ENCODE measurements at places on chromosomes 7 and 10.

DNA sequence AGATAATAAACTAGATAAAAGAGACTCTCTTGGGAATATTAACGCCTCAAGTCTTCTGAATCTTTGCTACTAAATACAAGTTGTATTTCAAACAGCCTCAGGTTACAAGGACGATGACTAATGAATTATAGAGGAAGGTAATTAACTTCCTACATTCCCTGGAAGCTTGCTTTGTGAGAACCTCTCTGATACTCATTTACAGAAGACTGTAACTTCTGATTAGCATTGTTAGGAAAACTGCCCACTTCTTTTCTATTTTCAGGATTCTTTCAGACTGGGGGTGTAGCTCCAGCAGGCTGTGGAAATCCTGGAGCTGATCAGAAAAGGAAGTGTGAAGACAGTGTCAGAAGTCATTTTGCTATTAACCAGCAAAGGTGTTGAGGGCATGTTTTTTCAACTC, 316.7 kb upstream of the NPSR1 start:
- no peak for DNase-seq

DNA sequence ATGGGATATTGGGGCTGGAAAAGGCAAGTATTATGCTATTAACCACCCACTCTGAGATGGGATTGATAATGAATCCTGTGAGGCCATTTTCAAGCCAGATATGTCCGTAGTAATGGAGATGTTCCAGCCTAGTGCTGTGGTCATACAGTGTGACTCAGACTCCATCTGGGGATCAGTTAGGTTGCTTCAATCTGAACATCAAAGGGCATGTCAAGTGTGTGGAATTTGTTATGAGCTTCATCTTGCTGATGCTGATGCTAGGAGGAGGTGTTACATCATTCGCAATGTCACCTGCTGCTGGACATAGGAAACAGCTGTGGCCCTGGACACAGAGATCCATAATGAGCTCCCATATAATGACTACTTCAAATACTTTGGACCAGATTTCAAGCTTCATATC, 144.7 kb downstream of the PLCE1 start:
- DNase-seq, result peak; percentile 48

GRCh38 chr10:61606959-61607907, 55.5 kb upstream of the CABCOCO1 start:
- DNase-seq, result peak; percentile 38

GRCh38 chr10:25933653-25934608, at the start of gene MYO3A:
TSS of gene MYO3A (plus strand) at chr10:25934229. CDS start at chr10:25952111, 17,882 bp downstream.
- no peak for DNase-seq

- DNase-seq, result no peak
Measured at GRCh38 chr10:131318291-131318690, 6.8 kb upstream of the TCERG1L start.

DNA sequence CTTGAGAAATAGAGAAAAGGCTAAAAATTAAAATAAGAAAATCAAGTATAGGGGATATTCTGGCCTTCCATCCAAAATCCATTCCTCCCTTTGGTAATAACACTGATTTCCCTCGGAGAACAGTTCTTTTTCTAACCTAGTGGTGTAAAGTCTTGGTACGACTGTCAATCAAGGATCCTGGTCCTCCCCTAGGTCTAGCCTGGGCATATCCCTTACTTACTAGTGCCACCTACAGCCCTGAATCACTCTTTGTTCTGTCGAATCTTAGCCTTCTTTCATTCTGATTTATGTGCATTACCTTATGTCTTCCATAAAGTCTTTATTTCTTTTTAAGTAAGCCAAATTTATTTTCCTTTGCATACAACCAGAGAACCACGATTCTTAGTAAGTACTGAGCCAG, 298.7 kb upstream of the LRRTM3 start:
- peak; percentile 60 for DNase-seq

GRCh38 chr7:108372618-108373017, 83.6 kb downstream of the NRCAM start:
- peak; percentile 60 for DNase-seq

DNA sequence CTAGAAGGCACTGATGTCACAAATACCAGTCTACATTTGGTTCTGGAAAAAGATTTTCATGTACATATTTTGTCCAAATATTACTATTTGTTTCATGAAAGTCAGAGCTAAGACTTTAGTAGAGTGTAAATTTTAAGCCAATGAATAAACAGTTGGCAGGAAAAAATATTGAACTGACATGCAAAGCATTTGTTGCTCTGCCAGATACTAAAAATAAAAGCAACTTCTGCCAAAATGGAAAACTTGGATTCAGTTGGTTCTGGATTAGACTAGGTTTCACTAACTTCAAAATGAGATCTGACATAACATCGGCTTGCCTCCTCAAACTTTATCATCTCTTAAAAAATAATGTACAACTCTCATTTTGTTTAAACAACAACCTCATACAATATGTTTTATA, 34.9 kb downstream of the FAM204A start:
- DNase-seq, result no peak

GRCh38 chr7:55526329-55526728, 46.0 kb downstream of the VOPP1 start:
- DNase-seq, result no peak

DNA sequence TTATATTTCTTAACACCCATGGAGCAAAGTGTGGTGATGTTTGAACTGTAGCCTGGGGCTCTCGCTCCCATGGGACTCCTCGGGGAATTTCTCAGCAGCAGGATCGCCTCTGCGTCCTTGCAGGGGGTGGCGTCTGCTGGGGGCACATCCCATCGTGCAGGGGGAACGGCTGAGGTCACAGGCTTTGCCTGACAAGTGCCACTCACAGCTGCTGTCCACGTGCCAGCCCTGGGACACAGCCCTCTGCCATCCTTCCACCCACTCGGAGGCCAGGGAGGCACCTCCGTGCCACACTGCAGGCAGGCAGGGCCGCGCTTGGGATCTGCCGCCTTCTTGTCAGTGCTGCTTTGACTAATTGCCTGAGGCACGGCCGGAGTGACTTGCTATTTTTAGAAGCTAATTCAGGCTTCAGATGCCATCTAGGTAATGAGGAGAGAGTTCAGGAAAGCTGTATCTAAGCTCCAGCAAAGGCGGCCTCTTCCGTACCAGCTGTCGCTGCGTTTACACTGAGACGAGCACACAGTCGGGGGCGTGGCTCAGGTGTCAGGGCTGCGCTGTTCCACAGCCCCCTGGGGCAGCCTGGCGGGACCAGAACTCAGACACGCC, 45.7 kb downstream of the PITRM1 start:
- DNase-seq, result peak; percentile 49

- DNase-seq, result no peak
Measured at GRCh38 chr7:111224354-111225231, 133.7 kb downstream of the LRRN3 start.

- no peak for DNase-seq
Measured at GRCh38 chr7:140668641-140669040, 4.1 kb upstream of the ADCK2 start.

- DNase-seq, result no peak
Measured at GRCh38 chr10:1160561-1161314, 104.6 kb downstream of the WDR37 start.

DNA sequence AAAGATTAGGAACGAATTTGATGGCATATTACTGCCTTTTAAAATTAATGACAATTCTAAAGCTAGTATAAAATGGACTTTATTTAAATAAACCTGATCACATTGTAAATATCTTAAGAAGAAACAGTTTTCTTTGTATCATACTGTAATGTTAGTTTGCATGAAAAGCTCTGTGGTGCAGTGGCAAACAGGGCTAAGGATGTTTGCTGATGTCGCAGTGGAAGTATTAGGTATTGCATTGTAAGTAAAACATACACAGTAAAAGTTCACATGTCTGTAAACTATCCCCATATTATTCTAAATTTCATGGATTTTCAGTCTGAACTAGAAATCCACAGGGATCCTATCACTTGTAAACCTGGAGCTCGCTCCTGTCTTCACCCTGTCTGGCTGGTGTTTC, 252.6 kb upstream of the ZNF32 start:
- DNase-seq, result no peak

- DNase-seq, result peak; percentile 98
Measured at GRCh38 chr10:30736685-30737232, 107.2 kb upstream of the LYZL2 start.

GRCh38 chr7:158595068-158595467, 7.4 kb upstream of the PTPRN2 start:
- DNase-seq, result no peak

DNA sequence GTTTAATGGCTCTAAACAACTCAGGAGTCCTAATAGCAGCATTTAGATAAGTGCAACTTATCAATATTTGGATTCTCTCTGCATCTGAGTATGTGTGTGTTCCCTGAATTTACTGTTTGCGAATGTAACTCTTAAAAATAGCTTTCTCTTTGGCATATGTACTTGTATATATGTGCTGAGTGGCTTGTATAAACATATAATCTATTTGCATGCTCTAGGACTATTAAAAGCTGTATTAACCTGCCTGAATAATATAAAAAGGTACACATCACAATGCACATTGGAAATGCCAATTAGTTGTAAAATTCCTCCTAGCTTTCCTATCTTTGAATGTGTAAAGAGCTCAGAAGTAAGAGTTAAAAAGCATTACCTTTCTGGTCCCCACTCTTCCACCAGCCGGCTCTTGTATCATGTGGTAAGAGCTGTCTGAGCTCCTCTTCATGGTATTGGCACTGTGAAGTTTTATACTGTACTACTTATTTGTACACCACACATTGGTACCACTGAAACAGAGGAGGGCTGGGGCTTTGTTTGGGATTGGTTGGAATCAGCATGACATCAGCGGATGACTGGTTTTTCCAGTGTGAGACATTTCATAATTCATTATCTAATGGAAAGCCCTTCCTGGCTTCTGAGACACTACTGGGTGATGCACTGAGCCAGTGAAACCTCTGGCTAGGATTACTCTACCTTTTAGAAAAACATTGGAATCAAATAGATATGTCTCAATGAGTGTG, at the start of gene INHBA:
Gene INHBA, minus strand, starts transcription at position 456 of the 737 bp plus-strand sequence. CDS start 2,716 bp downstream, outside the sequence.
- peak; percentile 95 for DNase-seq

DNA sequence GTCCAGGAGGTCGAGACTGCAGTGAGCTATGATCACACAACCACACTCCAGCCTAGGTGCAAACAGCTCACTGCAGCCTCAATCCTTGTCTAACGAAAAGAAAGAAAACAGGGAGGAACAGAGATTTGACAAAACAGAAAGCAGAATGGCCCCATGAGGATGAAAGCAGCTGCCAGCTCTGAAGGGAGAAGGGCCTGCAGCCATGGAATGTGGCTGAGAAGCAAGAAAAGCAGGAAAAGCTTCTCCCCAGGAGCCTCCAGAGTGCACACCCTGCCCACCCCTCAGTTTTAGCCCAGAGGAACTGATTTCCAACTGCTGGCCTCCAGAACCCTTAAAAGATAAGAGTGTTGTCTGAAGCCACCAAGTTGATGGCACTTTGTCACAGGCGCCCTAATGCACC, 13.0 kb downstream of the ESYT2 start:
- DNase-seq, result peak; percentile 14

- no peak for DNase-seq
Measured at GRCh38 chr7:39042670-39043069, 65.0 kb downstream of the POU6F2 start.

DNA sequence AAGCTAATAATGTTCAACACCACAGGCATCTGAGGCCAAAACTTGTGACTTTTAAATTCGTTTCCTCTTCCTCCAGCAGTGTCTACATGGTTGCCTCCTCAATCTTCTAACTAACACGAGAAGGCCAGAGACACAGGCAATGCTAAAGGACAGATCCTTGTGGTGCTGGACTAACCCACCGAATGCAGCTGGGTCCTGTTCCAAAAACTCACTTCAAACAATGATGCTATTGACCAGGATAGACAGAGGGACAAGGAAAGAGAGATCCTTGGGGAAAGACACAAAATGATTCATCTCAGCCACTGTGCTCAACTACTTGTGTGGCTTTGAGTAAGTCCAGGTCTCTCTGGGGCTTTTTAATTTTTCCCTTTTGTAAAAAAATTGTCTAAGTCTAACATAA, 107.6 kb downstream of the KCNMA1 start:
- DNase-seq, result no peak

GRCh38 chr7:34222316-34222715, 317.0 kb downstream of the BMPER start:
- DNase-seq, result no peak

GRCh38 chr10:116710076-116710475, 32.3 kb downstream of the HSPA12A start:
- no peak for DNase-seq

DNA sequence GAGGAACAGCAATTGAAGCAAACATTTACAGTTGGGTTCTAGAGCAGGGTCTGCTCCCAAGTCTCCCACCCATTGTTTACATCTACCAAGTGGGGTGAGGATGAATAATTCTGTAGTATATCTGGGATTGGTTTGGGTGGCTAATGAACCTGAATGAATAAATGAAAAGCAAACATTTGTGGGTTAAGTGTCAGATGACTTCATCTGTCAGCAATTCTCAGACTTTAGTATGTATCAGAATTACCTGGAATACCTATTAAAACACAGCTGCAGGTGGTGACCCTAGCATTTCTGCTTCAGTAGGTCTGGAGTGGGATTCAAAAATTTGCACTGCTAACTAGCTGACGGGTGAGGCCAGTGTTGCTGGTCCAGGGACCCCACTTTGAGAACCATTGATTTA, 18.0 kb upstream of the NPVF start:
- DNase-seq, result no peak

DNA sequence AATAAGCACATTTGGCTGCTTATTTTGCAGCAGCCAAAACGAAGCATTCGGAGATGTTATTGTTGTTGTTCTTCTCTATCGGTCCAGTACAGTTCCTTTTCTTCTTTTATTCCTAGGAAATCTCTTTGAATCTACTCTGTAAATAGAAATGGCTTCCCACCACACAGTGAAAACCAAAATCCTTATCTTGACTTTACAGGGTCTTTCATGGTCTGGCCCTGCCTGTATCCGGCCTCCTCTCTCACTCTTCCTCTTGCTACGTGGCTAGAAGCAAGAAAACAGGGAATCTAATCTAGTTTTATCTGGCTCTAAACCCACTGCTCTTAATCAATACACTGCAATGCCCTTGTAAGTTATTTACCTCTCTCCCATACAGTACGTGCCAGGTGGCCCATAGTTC, 926.0 kb upstream of the C7orf33 start:
- no peak for DNase-seq

GRCh38 chr7:75531359-75531821, 39.3 kb downstream of the SPDYE5 start:
- no peak for DNase-seq

GRCh38 chr7:157520249-157520648, 183.4 kb downstream of the DNAJB6 start:
- DNase-seq, result no peak

DNA sequence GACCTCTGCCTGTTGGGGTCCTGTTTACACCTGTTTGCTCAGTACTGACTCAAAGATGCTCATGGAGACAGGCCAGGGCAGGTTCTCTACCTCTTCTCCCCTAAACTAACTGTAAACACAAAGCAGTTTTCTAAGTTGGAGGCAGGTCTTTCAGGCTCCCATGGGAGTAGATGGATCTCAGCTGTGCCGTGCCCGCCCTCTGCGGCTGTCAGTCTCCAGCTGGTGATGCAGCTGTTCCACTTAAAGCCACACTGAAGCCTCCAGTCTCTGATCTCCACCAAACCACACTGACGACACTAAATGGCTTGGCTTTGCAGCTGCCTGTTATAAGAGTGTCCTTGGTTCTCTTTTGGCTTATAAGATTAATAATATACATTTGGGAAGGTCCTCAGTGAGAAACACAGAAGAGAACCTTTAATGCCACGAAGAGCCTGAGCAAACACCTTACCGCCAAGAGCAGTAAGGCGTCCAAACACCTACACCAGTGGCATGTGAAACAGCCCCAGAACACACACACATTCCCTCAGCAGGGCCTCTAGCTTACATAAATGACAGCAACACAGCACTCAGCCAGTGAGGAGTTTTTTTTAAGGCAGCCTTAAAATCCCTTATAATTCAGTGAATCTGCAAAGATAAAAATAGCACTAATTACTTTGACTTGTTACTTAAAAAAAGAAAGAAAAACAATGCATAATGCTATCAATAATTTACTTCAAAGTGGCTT, 60.4 kb upstream of the KCNIP2 start:
- DNase-seq, result no peak

- DNase-seq, result no peak
Measured at GRCh38 chr7:50827281-50827680, 44.6 kb upstream of the GRB10 start.

Measured in cardiac fibroblast (primary cell).